ENCODE measurements at places on chromosomes 6 and 20.

GRCh38 chr20:43507150-43508080, at the start of gene L3MBTL1:
TSS of gene L3MBTL1 (plus strand) at chr20:43507697. CDS start at chr20:43513504, 5,807 bp downstream.
- DNase-seq = no peak

DNA sequence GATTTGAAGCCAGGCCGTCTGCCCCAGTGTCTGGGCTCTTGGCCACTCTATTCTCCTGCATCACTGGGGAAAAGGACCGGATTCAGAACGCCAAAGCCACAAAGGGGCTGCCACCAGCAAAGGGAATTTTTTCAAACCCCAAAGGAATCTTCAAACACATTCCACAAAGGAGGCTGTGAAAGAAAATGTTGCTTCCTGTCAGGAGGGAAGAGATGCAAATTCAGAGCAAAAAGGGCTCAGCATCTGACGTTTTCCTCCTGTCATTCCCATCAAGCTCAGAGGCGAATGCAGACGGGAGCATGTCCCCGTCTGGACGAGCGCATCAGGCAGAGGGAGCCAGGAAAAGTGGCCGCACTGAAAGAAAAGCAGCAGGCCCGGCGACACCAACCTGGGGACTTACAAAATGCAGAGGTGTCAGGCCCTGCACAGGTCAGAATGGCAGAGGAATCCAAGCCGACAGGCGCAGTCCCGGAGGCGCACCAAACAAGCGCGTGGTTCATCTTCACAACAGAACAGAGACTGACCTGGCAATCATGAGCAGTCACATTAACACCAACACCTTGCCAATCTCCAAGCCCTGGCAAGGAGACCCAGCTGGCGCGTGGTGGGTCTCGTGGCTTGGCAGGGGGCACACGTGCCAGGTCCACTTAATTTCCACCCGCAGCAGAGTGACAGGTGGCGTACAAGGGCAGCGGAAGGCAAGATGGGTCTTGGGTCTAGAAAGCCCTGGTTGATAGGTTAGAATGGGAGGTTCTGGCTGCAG, 62.8 kb downstream of the GRM4 start:
- no peak for DNase-seq

DNA sequence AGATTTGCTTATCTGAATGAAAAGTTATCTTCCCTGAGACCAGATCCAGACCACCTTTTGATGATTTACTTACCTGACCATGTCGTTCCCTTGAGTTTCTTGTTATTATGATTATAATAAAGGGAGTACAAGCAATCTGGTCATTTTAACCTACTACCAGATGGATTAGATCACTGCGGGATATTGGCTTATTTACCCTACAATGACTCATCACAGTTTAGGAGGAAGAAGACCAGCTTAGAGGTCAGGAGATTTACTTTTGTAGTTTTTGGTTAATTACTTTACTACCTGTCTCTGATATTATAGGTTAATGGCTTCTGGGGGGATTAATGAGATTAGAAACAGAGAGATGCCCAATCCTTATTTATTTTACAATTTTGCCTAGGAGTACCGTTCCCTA, 10.7 kb downstream of the PKIB start:
- no peak for DNase-seq

- DNase-seq = no peak
Measured at GRCh38 chr20:24577271-24577909, 108.0 kb downstream of the SYNDIG1 start.

GRCh38 chr6:29608131-29608530, 23.2 kb downstream of the OR2H2 start:
- DNase-seq = no peak

DNA sequence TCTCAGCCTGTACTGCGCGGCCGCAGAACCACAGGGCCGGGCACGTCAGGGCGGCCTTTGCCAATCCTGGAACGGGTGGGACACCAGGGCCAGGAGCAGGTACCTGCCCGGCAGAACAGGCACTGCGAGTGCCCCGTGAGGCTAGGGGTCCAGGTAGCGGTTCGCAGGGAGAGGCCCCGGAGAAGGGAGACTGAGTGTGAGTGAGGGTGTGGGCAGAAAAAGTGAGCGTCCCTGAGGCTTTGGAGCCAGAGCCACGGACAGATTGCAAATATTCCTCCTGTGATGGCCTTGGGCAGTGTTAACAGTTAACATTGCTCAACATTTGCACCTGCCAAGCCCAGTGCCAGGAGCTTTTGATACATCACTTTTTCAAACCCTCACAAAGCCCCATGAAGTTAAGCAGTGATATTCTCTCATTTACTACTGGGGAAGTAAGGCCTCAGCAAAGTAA, 491 bp downstream of the GNMT start:
- no peak for DNase-seq

DNA sequence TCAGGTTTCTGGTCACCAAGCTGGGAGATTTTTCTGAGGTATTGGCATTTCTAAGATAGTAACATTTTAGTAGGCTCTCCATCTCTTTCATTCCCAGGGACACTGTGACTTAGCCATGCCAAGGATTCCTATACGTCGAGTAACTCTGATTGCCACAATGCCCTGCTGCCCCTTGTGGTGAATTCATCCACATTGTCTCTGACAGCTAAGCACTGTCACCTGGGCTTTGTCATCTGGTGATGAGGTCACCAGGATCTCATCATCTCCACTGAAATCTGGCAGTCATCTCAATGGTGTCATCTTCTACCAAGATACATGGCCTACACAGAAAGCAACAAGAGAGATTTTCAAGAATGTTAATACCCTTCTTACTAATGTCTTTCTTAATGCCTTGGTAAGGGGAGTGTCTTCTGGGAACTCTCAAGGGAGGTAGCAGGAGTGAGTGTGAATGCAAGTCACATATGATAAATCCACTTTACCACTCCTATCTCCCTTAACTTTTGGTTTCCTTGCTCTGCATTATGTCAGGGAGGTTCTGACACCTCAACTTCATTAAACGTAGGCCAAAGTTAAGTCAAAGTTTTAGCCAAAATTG, 246.7 kb downstream of the CD109 start:
- no peak for DNase-seq

DNA sequence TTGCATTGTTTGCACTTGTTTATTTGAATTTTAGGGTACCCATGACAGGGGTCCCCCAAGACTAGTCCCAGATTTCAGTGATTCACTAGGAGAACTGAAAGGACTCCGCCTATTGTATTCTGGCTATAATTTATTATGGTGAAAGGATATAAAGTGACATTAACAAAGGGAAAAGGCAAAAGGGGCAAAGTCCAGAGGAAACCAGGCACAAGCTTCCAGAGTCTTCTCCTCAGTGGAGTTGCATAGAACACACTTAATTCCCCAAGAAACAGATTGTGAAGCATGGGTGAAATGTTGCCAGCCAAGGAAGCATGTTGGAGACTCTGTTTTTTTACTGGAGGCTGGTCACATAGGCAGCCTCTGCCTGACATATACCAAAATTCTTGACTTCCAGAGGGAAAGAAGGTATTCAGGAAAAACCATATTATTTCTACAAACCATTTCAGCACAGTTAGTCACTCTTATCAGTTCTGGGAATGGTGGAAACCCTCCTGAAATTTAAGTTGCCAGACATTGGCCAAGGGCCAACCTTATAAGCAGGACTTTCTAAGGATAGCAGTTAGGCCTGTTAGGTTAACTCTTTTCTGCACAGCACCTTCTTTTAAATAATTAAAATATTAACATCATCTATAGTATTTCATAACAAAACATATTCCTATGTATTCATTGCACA, 71.8 kb downstream of the FIG4 start:
- DNase-seq = no peak

DNA sequence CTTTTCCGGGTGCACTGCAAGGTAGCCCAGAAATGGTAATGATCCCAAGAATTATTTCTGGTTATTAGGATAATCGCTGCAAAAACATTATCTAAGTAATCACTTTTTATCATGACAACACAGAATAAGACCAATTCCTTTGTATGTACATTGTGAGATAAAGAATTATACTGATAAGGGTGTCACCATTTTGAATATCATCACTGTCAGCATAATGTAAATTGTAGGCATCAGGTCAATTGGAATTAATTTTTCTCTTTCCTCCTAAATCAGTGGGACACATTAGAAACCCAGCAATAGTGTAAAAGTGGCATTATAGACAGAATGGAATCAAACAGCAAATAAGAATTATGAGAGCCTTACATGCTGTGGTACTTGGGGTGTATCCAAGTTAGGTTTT, 183.1 kb upstream of the SCGN start:
- no peak for DNase-seq

- no peak for DNase-seq
Measured at GRCh38 chr20:14418376-14418775, 81.0 kb upstream of the FLRT3 start.

- DNase-seq = no peak
Measured at GRCh38 chr20:20864351-20865096, 152.1 kb upstream of the RALGAPA2 start.

GRCh38 chr6:45415315-45415714, 37.6 kb upstream of the SUPT3H start:
- no peak for DNase-seq

GRCh38 chr20:62027116-62027515, 38.6 kb downstream of the TAF4 start:
- DNase-seq = no peak

DNA sequence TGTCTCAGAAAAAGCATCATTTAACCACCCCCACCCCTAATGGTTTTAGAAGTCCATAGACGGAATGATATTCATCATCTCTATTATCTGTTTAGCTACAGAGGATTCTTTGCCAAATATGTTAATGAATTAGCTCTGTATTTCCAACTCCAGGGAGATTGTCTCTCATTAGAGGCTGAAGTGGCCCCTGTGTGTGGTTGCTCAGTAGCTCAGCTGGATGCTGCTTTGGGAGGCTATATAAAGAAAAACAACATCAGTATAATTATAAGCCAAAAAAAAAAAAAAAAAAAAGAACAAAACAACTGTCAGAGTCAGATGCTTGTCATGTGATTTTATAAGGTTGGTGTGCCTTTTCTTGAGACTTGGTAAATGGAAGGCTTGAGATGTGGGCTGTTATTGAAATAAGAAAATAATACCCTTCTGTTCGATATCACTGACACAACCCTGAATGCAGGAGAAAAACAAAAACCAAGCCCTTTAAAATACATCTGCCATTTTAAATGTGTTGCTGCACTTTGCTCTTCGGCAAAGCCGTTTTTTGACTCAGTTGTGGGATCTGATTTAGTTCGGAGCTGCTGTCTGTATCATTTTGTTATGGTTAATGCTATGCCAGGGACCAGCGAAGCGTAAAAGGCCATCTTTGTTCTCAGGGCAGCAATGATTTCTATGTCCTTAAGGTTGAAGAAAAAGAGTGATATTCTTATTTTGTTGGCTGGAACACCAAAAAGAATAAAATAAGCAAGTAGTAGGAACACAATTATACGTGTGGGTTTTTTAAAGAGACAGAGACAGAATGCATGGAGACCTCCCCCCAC, 422.6 kb downstream of the QKI start:
- DNase-seq = no peak
